ENCODE measurements at places on chromosomes 7 and 10. TPM values are rescaled to one million over a fixed set of nuclear protein-coding genes. Genes with fewer than 3 reads are reported as not detected.

Gene NRCAM
- total RNA-seq: 3.6 TPM

- DNase-seq: no peak
Measured at GRCh38 chr10:86961481-86962091, 3.2 kb downstream of the SNCG start.

DNA sequence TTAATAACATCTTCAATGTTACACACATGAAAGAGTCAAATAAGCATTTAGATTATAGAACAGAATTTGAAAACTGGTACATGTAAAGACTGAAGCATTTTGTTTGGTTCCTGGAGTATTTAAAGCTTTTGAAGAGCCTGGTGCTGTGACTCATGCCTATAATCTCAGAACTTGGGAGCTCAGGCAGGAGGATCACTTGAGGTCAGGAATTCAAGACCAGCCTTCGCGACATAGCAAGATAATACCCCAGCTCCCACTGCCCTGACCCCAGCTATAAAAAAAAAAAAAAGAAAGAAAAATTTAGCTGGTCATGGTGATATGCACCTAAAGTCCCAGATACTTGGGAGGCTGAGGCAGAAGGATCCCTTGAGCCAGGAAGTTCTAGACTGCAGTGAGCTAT is 87.8 kb downstream of the HDAC9 start:
- no peak for DNase-seq

- no peak for DNase-seq
Measured at GRCh38 chr7:55550841-55551537, 21.3 kb downstream of the VOPP1 start.

DNA sequence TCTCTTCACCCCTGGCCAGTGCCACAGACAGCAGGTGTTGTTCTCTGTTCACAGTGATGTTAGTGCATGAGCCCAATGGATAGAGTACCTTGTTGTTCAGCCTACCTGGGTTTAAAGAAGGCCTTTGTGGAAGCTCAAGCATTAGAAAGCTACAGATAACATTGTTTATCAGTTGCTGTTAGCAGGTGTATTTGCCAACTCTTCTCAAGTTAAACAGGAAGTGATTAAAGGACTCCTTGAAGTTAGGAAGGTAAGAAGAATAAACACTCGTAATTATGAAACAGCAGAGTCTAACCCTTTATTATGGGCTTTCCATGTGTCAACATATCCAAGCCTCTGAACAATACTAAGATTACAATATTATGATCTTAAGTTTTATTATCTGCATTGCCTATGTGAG is 25.9 kb downstream of the RGR start:
- no peak for DNase-seq
